ENCODE measurements at places on chromosomes 1 and 21. TPM values are rescaled to one million over a fixed set of nuclear protein-coding genes. Genes with fewer than 3 reads are reported as not detected.

DNA sequence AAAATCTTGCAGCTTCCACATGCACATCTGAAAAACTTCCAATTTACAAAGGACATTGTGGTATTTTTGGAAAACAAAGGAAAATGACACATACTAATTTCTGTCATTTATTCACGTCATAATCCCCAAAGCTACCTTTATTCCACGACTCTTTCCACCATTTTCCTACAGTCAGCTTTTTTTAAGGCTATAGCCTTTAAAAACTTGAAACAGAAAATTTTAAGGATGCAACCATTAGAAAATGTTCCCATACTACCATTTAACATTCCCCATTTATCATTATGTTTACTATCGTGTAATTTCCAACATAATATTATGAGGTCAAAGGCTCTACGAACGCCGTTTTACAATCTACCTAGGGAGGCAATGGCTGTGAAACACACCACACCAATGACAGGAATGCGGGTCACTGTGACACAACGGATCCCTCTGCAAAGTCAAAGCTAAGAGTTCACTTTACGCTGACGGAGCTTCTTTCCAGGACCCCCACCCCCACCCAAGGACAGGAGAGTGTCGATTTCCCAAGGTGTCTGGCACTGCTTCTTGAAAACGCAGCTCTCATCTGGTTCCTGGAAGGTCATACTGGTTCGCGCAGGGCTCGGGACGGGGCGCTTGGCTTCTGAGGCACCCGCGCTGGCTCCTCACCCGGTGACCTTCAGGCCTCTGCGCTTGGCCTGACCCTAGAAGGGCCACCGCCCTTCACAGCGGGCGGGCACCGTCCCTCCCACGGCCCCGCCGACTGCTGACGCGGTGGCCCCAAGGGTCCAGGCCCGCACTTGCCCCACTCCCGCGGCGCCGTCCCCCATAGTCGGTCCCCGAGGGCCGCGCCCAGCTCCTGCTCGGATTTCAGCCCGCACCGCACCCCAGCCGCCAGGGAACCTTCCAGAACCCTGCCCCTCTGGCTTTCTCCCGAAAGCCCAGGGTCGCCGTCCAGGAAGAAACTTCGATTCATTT is 50.5 kb upstream of the ATF3 start:
- DNase-seq: no peak

Gene WDR77
- total RNA-seq: 22.7 TPM

Gene IL20
- total RNA-seq: not detected

Gene LCE1B
- not detected for total RNA-seq

- DNase-seq: no peak
Measured at GRCh38 chr1:243926803-243927245, 76.8 kb upstream of the AKT3 start.

DNA sequence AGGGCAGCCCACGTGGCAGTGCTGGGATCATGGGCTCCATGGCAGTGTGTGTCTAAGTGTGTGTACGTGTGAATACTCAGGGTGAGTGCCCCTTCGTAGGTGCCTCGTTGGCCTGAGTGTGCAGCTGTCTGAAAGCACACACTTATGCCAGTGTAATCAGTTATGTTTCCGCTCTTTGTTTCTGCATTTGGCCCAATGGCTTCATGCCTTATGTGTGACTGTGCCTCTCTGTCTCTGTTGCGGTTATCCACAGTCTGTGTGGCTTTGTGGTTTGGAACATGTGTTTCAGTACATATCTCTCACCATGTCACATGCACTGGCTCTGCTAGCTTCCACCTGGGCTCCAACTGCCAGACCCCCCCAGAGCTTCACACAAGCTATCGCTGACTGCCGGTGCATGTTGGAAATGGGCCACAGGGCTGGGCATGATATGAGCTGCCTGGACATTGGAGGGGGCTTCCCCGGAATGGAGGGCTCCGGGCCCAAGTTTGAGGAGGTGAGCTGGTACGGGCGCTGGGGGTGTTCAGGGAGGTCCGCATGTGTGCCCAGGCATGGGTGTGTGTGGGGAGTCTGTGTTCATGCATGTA is 70.3 kb upstream of the TINAGL1 start:
- peak; percentile 73 for DNase-seq

Gene RAB7B
- total RNA-seq: 0.78 TPM

- no peak for DNase-seq
Measured at GRCh38 chr1:94011709-94012595, 102.7 kb upstream of the GCLM start.

DNA sequence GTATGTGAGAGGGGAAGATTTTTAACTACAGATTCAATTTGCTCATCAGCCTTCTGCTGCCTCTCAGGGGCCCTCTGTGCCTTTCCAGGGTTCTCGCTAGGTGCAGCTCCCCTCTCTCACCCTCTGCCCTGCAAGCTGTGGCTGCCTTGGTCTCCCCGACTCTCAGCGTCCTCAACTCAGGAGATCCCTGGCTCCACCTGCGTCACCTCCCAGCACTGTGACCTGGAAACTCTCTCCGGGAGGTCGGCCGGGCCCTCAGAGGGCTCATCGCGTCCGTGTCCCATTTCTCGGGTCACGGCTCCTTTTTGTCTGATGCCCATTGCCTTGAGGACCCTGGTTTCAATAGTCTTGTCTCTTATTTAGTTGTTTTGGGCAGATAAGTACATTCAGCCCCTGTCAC is 63.5 kb upstream of the ADARB1 start:
- no peak for DNase-seq

Gene SLAMF9
- total RNA-seq: not detected

GRCh38 chr1:54846301-54846700 is 40.7 kb downstream of the DHCR24 start:
- DNase-seq: peak; percentile 68

- DNase-seq: no peak
Measured at GRCh38 chr1:100246738-100247137, 2.9 kb downstream of the DBT start.

Gene KANK4
- total RNA-seq: not detected

GRCh38 chr1:105419030-105419429 is 1637.4 kb upstream of the PRMT6 start:
- no peak for DNase-seq

- no peak for DNase-seq
Measured at GRCh38 chr1:225453797-225454648, 26.2 kb upstream of the LBR start.

Measured in osteocyte (in vitro differentiated cells).